ENCODE measurements at places on chromosomes 6 and 20.

- no peak for DNase-seq
Measured at GRCh38 chr20:3935956-3936340, 46.8 kb downstream of the PANK2 start.

GRCh38 chr6:166473886-166474571 is 91.3 kb upstream of the MPC1 start:
- DNase-seq = no peak

DNA sequence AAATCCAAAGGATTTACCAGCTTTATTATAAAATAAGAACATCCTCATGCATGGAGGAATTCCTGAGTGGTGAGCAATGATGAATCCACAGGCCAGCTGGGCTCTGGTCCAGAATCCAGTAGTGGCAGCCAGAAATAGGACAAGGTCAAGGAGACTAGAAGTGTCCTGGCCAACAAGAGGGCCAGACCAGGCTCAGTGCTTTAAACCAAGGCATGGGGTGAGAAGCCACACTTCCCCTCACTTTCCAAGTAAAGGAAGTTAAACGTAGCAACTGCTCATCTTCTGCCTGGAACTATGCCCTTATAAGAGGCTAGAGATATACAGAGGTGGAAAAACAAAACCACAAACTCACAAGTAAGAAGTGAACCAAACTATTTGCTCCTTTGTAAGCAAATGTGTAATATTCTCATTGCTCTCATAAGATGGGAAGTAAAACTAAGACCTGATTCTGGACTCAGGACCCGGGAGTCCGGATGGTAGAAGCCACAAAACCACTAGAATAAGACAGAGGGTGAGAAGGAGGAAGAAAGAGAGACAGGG is 253.2 kb downstream of the UST start:
- DNase-seq = peak; percentile 78

DNA sequence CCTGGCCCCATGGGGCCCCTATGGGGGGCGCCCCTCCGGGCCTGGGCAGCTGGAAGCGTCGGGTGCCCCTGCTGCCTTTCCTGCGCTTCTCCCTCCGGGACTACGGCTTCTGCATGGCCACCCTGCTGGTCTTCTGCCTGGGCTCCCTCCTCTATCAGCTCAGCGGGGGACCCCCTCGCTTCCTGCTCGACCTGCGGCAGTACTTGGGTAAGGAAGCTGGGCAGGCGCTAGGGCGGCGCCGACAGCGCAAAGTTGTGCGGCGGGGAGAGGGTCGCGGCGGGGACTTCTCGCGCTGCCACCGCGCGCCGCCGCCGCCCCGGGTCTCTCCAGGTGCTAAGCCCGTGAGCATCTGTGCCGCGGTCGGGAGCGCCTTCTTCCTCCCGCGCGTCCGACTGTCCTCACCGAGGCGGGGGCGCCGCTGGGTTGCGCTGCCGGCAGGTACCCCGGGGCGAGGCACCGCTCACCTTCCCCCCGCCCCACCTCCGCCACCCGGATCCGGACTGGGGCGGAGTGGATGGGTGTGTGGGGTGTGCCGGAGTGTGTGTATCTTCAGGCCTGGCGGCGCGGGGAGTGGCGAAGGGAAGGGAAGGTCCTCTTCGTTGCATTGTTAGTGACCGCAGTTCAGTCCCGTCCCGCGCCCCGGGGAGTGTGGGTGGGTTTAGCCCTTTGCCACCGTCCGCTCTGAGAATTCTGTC is 788 bp downstream of the UST start:
- DNase-seq = no peak

GRCh38 chr20:63384336-63384735 is 23.2 kb upstream of the CHRNA4 start:
- DNase-seq = no peak

Measured in astrocyte of the cerebellum (primary cell).